ENCODE measurements at places on chromosomes 16 and 17.

GRCh38 chr17:10211666-10212065, 13.3 kb upstream of the GAS7 start:
- no peak for DNase-seq

GRCh38 chr17:38798614-38799500, 499 bp downstream of the PIP4K2B start:
- DNase-seq: peak; percentile 60

DNA sequence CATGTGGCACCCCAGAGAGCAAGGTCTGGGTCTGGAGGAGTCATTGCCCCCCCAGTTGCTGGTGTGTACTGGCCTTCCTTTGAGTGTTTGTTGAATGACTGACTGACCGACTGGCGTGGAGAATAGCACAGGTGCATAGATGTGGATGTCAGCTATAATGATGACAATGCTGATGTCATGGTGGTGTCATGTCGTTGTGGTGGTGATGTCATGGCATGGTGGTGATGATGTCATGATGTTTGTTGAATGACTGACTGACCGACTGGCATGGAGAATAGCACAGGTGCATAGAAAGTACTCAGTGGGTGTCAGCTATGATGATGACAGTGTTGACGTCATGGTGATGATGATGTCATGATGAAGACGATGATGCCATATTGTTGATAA, 22.1 kb downstream of the TMEM114 start:
- DNase-seq: peak; percentile 2

- peak; percentile 42 for DNase-seq
Measured at GRCh38 chr17:49404361-49404760, 10.3 kb downstream of the PHB1 start.

- no peak for DNase-seq
Measured at GRCh38 chr17:82900741-82901140, 60.9 kb upstream of the ZNF750 start.

DNA sequence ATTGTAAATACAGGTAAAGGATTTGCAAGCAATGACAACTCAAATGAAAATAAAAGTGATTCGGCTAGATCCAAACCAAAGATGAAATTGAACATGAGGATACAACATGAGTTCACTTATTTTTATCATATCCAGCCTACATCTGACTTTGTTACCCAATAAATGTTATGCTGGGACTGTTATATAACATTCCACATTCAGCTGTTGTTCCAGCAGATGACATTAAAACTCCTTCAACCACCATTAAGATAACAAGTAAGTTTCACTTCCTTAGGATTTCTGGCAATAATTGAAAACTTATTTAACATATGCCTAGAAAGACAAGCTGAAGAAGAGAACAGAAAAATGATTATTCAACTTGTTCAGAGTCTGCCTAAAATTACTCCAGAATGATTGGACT, 729.4 kb downstream of the CDH11 start:
- no peak for DNase-seq

DNA sequence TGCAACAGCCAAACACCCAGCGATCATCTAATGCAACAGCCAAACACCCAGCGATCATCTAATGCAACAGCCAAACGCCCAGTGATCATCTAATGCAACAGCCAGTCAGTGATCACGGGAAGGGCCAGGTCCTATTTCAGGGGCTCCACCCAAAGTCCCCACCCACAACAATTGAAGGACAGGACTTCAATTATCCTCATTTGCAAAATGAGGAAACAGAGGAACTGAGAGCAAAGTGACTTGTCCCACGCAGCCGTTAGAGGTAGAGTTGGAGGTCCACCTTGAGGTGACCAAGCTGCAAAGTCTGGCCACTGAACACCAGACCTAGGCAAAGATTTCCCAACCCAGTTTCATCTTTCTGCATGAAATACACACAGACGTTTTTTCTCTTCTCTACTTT, 3.7 kb downstream of the ZG16B start:
- no peak for DNase-seq

- DNase-seq: no peak
Measured at GRCh38 chr17:9108146-9108545, 86.8 kb downstream of the NTN1 start.

GRCh38 chr16:11107780-11108465, 148.1 kb downstream of the SOCS1 start:
- DNase-seq: no peak

DNA sequence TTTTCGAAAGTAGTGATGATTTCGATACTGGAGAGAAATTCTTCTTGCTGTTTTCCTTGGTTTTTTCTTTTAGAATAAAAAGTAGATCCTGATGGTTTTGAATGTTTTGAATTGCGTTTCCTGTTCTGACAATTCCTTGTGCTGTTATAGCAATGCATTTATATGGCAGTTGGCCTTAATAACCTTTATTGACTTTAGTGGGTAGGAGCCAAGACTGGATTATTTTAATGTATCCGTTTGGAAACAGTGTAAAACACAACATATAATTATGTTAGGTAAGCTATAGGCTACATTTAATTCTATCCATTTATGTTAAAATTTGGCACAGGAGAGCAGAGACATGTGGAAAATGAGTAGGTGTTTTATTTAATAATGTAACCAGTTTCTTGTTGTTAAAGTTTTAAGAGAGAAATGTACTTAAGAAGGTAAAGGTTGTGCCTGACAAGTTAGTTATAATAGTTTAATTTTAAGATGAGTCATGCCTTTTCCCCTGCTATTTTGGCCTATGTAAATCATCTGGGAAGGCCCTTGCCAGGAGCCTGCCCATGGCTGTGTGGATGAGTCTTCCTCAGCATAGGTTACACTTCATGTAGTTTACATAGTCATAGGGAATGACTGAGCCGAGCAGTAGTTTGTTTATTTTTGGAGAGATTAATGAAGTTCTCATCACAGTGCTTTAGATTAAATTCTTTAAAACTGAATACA, 189.9 kb downstream of the FTO start:
- no peak for DNase-seq

DNA sequence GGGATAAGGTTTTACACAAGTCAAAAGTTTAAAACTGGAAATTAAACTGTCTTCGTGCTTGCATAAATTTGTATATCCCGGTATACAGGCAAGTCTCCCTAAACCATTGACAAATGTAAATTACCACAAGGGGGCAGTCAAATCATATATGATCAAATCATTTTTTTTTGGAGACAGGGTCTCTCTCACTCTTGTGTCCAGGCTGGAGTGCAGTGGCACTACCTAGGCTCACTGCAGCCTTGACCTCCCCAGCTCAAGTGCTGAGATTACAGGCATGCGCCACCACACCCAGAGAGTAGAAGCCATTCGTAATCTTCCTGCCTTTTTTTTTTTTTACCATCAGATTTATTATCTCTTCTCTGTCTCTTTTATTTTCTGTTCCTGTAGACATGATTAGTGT, 18.5 kb downstream of the TOP2A start:
- DNase-seq: peak; percentile 53

GRCh38 chr16:28285649-28286048, 6.7 kb upstream of the SBK1 start:
- DNase-seq: no peak

GRCh38 chr16:15644267-15644961, 1.5 kb upstream of the MARF1 start:
- DNase-seq: no peak

GRCh38 chr16:11409398-11409797, 64.1 kb downstream of the RMI2 start:
- no peak for DNase-seq

DNA sequence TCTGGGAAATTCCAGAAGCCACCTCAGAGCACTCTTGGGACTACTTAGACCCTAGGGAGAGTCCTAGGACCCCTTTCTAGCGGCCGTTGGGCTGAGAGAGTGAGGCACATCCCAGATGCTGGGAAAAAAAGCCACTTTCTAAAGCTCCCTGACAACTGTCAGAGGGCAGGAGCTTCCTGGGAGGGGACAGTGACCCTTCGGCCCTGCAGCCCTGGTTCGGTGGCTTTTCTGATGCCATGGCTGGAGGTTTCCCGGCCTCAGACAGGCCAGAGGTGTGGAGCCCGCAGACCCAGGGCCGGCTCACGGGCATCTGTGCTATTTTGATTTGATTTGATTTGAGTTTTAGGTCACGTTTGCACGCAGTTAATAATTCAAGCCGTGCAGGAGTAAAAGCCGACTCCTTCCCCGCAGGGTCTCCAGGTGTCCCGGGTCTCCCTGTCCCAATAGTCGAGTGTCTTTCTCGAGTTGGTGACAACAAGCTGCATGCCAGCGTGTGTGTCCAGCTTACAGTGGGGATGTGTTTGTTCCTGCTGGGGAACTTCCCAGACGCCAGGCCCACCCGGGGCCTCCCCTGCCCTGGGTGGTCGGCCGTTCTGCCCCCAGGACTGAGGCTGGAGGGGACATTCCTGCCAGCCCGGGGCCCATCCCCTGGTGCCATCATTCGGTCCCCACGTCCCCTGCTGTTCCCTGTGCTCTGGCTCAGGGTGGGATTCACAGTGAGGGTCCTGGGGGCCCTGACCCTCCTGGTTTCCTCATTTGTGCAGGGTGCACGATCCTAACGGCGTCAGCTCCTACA, 1.0 kb upstream of the CBFA2T3 start:
- no peak for DNase-seq

- DNase-seq: no peak
Measured at GRCh38 chr17:44677136-44677535, 12.4 kb downstream of the CCDC43 start.

DNA sequence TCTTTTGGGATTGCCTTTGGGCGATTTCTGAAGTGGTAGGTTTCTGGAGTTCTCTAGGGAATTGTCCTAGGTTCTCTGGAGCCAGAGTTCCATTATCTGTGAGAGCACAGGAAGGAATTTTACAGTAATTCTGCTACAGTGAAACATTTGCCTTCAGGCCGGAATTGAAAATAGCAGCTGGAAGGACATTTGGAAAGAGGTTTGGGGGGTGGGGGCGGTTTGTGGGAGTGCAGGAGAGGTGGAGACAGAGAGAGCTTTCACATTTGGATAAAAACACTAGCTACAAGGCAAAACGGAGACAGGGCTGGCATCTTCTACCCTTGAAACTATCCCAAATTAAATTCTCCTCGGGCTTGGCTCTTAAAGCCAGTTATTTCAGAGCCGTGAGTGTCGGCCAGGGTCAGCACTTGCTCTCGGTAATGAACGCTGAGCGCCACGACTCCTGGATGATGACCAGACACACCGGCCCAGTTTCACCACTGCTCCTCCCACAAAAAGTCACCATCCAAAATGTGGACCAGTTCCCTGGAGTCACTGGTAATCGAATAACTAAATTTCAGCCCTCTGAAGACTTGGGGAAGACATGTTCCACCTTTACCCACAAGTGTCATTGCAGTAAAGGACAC, 67.7 kb upstream of the TANC2 start:
- DNase-seq: no peak

GRCh38 chr17:29505836-29506235, 61.0 kb downstream of the ABHD15 start:
- DNase-seq: no peak

DNA sequence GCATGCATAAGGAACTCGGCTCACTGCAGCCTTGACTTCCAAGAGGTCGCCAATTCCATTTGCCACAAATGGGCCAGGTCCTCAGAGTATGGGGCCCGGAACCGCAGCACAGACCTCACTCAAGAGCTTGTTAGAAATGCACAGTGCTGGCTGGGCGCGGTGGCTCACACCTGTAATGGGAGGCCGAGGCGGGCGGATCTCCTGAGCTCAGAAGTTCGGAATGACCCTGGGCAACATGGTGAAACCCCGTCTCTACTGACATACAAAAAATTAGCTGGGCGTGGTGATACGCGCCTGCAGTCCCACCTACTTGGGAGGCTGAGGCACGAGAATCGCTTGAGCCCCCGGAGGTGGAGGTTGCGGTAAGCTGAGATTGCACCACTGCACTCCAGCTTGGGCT, 19.6 kb upstream of the N4BP1 start:
- DNase-seq: no peak

DNA sequence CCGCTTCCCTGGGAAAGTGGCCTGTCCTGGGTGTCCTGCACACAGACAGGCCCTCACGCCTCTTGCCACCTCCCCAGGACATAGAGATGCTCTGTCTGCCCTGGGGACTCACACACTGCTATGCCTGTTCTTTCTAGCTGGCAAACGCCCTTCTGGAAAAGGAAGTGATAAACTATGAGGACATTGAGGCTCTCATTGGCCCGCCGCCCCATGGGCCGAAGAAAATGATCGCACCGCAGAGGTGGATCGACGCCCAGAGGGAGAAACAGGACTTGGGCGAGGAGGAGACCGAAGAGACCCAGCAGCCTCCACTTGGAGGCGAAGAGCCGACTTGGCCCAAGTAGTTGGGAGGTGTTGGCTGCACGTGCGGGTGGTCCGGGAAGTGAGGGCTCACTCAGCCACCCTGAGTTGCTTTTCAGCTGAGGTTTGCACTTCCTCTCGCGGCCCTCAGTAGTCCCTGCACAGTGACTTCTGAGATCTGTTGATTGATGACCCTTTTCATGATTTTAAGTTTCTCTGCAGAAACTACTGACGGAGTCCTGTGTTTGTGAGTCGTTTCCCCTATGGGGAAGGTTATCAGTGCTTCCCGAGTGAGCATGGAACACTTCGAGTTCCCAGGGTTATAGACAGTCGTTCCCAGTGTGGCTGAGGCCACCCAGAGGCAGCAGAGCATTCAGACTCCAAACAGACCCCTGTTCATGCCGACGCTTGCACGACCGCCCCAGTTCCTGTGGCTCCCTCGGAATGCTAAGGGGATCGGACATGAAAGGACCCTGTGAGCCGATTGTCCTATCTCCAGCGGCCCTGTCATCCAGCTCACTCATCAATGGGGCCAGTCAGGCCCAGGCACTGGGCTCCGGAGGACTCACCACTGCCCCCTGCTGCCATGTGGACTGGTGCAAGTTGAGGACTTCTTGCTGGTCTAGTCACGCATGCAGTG, 3.5 kb upstream of the RPL13 start:
- DNase-seq: peak; percentile 82

DNA sequence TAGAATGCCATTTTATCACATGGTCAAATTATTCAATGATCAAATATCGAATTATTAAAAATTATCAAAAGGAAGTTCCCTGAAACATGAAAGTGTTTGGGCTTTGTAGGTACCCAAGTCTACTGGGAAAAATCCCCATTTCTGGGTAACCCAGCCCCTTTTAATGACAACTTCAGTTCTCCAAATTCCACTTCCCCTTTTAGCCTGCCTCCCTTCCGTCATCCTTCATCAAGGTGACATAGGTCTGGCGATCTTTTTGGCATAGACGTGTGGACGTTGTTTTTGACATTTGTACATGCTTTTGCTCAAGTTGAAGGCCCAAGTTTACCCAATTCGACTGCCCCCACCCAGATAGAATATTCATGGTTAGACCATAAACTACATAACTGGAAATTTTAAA, 660.9 kb downstream of the MAF start:
- DNase-seq: no peak

GRCh38 chr16:68563631-68564381, 24.7 kb downstream of the ZFP90 start:
- no peak for DNase-seq

DNA sequence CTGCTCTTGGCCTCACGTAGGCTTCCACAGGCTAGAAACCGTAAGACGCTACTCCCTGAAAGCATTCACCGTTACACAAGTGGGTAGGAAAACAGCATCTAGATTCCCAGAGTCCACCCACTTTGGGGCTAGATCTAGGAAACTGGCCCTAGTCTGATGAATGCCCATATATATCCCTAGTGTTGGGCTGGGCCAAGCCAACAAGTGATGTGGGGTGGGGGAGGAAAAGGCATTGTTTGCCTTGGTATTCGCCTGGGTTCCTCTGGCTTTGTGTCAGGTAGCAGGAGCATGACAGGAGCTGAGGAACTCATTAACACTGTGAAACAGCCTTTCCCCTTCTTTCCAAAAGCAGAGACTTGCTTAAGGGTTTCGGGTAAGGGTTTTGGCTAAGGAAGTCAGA, 112.4 kb downstream of the SMG6 start:
- no peak for DNase-seq

Data from CD4-positive, alpha-beta T cell treated with Interleukin-17A for 1 hour (primary cell).